ENCODE measurements at places on chromosomes 13 and 19. TPM values are rescaled to one million over a fixed set of nuclear protein-coding genes. Genes with fewer than 3 reads are reported as not detected.

DNA sequence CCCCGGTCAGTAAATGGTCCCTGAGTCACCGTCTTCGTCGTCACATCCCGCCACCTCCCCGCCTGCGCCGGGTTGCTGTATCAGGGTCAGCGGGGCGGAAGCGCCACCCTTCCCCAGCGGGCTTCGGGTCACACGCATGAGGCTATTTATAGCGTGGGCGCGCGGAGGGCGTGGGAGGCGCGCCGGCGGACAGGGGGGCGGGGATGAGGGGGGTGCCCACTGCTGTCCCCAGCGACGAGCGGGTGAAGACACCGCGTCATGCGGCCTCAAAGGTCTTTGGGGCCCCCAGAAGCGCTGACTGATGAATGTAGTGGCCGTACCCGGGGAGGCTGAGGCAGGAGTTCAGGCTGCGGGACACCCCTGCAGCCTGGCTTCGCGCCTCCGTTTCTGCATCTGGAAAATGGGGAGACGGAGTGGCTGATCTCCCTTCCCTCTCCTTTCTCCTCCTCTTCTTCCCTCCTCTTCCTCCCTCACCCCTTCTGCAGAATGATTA, 7.9 kb downstream of the UNC13A start:
- H3K4me1 ChIP-seq = peaks cover 2% of the 10 kb centered on the region
- peaks cover 43% of the 10 kb centered on the region for H3K27me3 ChIP-seq
- H3K4me3 ChIP-seq = peak overlapping the region; percentile 43
- H3K36me3 ChIP-seq = no peaks in the 10 kb centered on the region

- no peak overlapping the region for H3K4me3 ChIP-seq
- H3K27ac ChIP-seq = no peak overlapping the region
- no peaks in the 10 kb centered on the region for H3K4me1 ChIP-seq
These were observed 364.7 kb downstream of the ENOX1 start for GRCh38 chr13:43422116-43422515.

DNA sequence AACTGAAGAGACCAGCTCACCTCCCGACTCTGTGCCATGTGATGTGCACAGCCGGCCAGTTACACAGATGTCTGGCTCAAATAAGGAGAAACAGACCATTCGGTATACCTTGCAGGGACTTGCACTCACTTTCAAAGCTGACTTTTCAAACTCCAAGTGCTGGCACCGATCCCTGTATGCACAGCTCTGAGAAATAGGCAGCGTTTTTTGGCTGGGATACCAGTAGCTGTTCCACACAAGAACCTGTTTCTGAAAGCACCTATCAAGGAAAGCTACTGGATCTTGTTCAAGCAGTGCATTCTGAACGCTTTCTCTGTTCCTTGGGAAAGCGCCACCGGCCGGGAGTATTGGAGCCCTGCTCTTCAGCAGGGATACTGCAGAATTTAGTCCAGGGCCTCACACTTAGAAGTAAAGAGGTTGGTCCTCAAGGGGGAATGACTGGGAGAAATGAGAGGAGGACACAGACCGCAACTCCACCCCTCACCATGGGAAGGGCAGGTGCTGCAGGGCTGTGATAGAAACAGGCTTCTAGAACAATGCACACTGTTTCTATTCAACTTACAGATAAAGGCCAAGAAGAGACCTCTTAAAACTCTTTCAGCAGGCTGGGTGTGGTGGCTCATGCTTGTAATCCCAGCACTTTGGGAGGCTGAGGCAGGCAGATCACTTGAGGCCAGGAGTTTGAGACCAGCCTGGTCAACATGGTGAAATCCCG, 53.6 kb upstream of the PABPC3 start:
- H3K36me3 ChIP-seq = no peaks in the 10 kb centered on the region
- no peaks in the 10 kb centered on the region for H3K4me1 ChIP-seq
- no peak overlapping the region for H3K4me3 ChIP-seq
- no peak for DNase-seq

DEDD2 gene
- total RNA-seq = 34.8 TPM

LTBP4 gene
- 123 TPM for total RNA-seq

DNA sequence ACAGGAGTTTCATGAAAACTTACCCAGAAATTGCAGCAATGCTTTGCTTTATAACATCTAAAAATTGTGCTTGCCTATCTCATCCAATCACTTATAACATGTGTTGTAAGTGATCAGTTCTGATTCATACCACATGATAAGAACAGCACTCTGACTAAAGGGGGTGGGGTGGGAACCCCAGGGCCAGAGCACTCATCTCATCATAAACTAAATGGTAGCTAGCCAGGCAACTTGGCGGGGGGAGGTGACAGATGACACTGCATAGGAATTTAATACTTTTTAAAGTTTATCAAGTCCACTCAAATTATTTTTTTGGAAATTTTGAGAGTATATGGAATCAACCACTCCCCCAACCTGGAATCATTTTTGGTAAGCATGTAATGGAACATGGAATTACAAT, 42.1 kb downstream of the FOXO1 start:
- no peak overlapping the region for H3K27ac ChIP-seq
- H3K4me1 ChIP-seq = peaks cover 49% of the 10 kb centered on the region
- DNase-seq = no peak
